HS-27A (cell line): ENCODE measurements at places on chromosomes 7 and 10.

GRCh38 chr7:150871601-150872000 is 19.3 kb downstream of the AOC1 start:
- DNase-seq: no peak

DNA sequence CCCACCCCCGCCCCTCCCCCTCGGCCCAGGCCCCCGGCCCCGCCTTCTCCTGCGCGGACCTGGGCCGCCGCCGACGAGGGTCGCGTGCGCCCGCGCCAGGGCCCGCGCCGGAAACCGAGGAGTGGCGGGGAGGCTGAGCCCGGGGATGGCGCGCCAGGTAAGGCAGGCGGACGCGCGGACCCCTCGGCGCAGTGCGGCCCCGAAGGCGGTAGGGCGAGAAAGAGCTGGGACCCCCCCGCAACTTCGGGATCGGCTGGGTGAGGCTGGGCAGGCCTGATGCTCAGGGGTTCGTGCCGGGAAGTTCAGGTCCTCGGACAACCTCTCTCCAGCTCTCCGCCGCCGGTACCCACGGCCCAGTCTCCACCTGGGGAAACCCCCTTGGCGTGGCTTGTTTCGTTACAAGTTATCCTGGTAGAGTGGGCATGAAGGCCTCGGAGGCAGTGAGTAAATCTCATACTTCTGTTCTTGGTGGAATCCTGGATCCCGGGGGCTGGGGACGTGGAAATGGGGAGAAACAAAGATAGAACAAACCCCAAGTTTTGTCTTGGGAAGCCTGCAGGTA is 58.4 kb downstream of the ZNF467 start:
- DNase-seq: no peak

GRCh38 chr10:24041834-24042233 is 167.1 kb upstream of the KIAA1217 start:
- no peak for DNase-seq

DNA sequence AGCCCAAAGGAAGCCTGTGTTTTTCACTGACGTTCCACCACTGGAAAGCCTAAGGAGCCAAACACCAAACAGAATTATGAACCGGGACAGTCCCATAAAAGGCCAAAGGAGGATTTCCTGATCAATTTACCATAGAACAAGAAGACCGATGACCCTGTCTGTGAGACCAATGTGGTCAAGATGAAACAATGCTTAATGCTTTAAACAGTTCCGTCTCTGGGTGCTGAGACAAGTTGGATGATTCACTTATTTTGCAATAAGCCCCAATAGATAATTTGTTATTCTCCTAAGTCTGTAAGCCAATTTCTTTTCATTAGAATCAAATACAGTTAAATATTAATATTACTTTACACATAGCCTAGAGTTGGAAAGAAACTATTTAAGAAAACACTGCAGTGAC is 134.9 kb downstream of the MICU1 start:
- no peak for DNase-seq

- no peak for DNase-seq
Measured at GRCh38 chr7:30920584-30921539, 9.2 kb downstream of the AQP1 start.

DNA sequence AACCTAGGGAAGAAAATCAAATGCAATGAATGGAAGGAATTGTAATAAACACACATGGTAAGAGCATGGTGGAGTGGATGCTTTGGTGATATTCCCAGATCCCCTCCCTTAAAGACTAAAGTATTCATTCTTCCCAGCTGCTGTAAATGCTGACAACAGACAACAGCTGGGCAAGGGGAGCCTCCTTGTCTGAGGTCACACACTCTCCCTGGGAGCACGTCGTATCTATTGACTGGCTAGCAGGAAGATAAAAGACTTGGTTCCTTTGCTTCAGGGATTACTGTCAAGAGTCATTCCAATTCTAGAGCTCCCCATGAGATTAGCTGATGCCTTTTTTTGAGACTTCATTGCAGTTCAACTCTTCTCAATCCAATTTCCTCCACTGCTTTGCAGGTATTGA is 443.5 kb upstream of the ETV1 start:
- DNase-seq: no peak

DNA sequence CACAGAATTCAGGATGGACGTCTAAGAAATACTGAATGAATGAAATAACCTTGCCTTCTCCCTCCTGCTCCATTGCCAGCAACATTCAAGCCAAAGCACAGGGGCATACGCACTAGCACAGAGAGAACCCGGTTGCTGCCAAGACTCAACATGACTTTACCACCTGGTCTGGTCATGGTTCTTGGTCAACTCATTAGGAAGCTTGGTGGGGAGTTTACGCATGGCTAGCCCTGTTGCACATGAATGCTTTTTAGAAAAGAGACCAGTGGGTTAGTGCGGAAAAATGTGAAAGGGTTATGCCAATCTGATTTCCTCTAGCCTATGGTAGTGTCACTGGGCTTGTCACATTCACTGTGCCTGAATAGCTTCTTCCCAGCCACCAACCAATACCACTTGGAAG is 187.6 kb upstream of the NEBL start:
- no peak for DNase-seq

DNA sequence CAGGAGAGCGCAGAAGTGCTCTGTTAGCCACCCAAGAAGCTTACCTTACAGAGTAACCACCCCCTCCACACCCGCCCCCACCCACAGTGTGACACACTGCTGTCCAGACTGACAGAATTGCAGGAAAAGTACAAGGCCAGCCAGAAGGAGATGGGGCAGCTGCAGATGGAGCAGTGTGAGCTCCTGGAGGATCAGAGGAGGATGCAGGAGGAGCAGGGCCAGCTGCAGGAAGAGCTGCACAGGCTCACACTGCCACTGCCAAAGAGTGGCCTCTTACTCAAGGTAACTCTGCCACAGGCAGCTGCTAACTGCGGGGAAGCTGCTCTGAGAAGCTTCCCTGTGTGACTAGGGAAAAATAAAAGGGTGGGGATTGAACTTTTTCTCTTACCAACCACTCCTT is 17.6 kb downstream of the CCDC136 start:
- DNase-seq: no peak

DNA sequence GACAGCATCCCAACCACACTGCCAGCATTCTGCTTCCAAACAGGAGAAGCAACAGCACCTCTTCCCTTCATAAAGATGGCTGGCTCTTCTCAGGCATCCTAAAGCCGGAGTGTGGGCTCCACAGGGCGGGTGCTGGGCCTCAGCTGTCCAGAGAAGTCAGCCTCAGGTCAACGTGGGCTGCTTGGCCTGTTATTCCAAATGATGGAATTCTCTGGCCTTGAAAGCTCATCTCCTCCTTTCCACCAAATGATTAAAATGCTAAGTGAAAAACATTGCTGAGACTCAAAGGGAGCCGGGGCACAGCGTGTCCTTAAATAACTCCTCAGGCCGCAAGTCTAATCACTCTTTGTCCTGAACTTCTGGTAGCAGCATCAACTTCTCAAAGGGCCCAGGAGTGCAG is 53.1 kb upstream of the CPXM2 start:
- DNase-seq: no peak

DNA sequence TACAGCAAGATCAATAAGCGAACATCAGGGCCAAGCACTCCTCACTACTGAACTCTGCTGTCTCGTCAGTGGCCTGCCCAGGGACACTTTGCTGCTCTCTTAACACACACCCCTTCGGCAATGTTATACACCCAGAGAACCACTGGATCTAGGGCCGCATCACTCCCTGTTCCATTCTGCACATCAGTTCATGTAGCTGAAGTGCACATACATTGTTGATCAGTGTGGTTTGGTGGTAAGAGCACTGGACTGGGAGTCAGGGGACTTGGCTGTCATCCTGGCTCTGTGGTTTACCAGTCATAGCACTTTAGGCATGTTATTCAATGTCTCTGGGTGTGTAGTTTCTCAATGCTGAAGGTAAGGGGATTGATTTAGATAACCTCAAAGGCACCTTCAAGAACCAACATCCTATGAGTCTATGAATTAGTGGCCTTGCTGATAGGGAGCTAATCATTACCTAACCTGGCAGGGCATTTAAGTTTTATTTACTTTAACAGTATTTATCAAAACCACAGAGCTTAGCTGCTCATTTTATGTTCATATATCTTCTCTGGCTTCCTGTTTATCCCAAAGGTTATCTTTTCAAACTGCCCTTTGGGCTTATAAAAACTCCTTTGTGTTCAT is 24.8 kb downstream of the DUSP5 start:
- no peak for DNase-seq

DNA sequence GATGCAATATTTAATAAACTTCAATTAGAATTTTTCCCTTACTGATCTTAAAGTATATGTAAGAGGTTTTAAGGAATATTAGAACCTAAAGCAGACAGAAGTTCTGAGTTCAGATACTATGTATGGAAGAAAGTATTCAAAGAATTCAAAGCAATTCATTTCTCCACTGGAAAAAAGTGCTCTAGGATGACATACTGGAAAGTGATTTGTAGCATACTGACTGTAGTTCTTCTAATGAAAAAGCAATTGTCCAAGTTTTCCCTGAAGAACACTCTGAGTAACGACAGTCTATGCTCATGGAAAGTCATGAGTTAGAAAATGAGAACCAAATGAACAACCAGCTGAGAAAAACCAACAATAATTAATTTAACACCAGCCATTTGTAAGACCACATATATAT is 180.8 kb upstream of the SLC26A5 start:
- DNase-seq: no peak

- no peak for DNase-seq
Measured at GRCh38 chr7:96076350-96076707, 245.6 kb downstream of the SLC25A13 start.

- no peak for DNase-seq
Measured at GRCh38 chr10:62662486-62662885, 142.0 kb upstream of the ADO start.

DNA sequence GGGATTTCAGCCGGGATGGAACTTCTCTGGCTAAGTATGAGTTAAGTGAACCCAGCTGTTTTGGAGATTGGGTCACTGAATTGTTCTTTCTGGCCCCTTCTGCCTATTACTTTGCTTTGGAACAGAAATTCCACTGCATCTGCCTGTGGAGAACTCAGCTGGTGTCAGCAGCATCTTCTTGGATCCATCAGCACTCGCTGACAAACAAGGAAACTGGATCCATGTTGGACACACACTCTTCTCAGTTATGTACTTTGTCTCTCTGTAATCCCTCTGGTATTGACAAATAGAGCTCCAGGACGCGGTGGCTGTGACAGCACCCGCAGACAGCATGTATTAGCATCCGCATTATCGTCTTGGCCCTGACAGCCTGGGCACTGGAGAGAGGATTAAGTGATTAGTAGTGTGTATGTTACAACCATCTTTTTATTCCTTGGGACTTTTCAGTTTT is 73.0 kb upstream of the BMPER start:
- DNase-seq: no peak
